ENCODE measurements at places on chromosomes 16 and 17. TPM values are rescaled to one million over a fixed set of nuclear protein-coding genes. Genes with fewer than 3 reads are reported as not detected.

DNA sequence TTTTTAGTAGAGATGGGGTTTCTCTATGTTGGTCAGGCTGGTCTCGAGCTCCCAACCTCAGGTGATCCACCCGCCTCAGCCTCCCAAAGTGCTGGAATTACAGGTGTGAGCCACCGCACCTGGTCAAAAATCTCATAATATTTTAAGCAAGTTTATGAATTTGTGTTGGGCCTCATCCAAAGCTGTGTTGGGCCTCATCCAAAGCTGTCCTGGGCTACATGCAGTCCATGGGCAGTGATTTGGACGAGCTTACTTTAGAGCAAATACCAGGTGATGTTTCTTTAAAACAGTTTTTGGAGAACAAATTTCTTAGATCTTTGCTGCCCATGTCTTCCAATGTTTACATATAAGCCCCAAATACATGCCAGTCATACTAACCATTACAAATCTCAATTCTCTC lies 84.4 kb upstream of the C17orf78 start:
- no peak overlapping the region for H3K27ac ChIP-seq
- peaks cover 1% of the 10 kb centered on the region for H3K36me3 ChIP-seq
- H3K27me3 ChIP-seq = no peaks in the 10 kb centered on the region
- peaks cover 5% of the 10 kb centered on the region for H3K4me1 ChIP-seq

DNA sequence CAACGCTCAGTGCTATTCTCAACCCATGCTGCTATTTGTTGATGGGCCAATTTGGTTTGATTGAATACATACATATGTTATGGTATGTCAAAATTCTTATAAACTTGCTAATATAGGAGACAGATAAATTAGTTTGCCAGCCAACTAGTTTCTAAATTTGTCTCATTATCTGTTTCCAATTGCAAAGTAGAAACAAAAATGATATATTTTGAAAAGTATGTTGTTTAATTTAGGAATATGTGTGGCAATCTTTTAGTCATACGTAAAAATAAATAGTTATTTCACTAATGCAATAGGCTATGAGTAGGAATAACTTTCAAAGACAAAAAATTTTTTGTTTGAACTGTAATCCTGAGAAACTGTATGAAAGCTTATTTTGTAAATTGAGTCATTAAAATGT lies 210.6 kb upstream of the KCNJ16 start:
- H3K4me1 ChIP-seq = no peaks in the 10 kb centered on the region
- no peak overlapping the region for H3K27ac ChIP-seq
- no peak overlapping the region for H3K4me3 ChIP-seq

KIF1C gene
- 39.8 TPM for total RNA-seq

DNA sequence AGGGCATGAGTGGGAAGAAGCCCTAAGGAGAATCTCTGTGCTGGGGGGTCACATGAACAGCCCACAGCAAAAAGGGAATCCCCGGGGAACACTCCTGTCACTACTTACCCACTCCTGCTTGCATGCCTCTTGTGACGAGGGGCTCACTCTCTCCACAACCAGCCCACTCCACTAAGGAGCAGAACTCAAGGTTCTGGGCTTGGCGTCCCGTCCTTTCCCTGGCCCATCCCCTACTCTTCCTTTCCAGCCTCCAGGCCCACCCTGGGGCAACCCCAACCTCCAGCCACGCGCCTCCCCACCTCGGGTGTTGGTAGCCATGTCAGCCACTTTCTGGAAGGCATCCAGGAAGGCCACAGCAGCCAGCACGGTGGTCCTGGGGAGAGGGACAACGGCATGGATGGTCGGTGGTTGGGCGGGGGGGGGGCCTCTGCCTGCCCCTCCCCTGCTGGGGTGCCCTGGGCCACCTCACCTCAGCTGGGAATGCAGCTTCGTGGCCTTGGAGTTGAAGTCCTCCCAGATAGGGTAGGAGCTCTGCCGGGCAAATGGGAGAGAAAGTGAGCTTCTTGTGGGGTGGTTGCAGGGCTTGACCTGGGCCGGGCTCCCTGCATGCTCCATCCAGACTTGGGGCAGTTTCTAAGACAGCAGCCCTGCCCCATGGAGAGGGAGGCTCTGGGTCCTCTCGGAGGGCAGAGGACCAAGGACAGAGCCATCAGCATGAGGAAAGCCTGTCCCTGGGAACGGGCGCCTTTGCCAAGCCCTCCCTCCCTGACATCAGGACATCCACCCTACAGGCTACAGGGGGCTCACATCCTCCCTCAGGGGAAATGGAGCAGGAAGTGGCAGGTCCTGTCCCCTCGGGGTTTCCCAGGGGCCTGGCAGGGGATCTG lies 5.1 kb downstream of the MTSS2 start:
- H3K27me3 ChIP-seq = peaks cover 20% of the 10 kb centered on the region
- DNase-seq = no peak
- H3K4me3 ChIP-seq = no peak overlapping the region
- H3K4me1 ChIP-seq = peaks cover 10% of the 10 kb centered on the region
- H3K27ac ChIP-seq = no peak overlapping the region

PARD6A gene
- 15.5 TPM for total RNA-seq

- H3K4me1 ChIP-seq = peaks cover 5% of the 10 kb centered on the region
- DNase-seq = no peak
- no peaks in the 10 kb centered on the region for H3K27me3 ChIP-seq
- H3K27ac ChIP-seq = no peak overlapping the region
- no peak overlapping the region for H3K4me3 ChIP-seq
These were observed 12.9 kb downstream of the AARS1 start for GRCh38 chr16:70276392-70276791.

- no peak overlapping the region for H3K4me3 ChIP-seq
- no peaks in the 10 kb centered on the region for H3K27me3 ChIP-seq
- H3K4me1 ChIP-seq = no peaks in the 10 kb centered on the region
- no peaks in the 10 kb centered on the region for H3K36me3 ChIP-seq
- DNase-seq = no peak
- no peak overlapping the region for H3K27ac ChIP-seq
These were observed 46.4 kb upstream of the CDH13 start for GRCh38 chr16:82580298-82580890.

DNA sequence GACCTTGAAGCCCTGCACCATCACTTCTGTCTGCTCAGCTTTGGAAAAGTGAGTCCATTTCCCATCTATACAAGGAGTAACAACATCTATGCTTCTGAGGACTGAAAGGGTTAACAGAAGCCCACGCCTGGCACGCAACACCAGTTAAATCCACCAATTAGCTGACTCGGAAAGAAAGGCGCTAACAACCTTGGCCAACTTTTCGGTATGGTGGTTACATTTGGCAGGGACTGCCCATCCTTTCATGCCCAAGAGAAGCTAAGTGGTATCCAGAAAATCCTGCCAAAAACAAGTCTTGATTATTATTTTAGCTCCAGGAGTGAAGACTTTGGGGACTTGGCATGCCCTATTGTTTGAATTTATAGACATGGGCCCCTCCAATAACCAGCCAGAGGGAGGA lies 202.3 kb upstream of the RPL38 start:
- no peak for DNase-seq
- H3K4me1 ChIP-seq = no peaks in the 10 kb centered on the region
- no peak overlapping the region for H3K4me3 ChIP-seq
- H3K27me3 ChIP-seq = peaks cover 21% of the 10 kb centered on the region
- H3K36me3 ChIP-seq = no peaks in the 10 kb centered on the region
- no peak overlapping the region for H3K27ac ChIP-seq
